ENCODE measurements at places on chromosomes 3 and 15.
A peak's percentile ranks its signal among the peaks of the same experiment; 100 is the strongest.

GRCh38 chr3:61876797-61877196, 315.4 kb downstream of the PTPRG start:
- no peak for DNase-seq

- no peak for DNase-seq
Measured at GRCh38 chr3:45034612-45035252, 8.6 kb downstream of the CLEC3B start.

DNA sequence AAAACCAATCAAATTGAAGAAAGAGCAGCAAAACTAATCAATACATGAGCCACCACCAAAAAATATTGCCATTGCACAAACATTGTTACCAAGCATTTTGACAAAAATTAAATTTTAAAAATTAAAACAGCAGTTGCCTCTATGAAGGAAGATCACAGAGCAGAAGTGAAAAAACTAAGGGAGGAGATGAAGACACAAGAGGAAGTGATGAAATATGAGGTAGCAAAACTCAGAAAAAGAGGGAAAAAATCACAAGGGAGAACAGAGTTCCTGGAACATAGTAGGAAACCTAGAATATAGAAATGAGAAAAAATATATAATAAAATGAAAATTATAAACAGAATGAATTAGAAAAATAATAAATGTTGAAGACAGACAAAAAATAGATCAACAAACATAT, 7.3 kb upstream of the SERPINI2 start:
- DNase-seq: no peak

DNA sequence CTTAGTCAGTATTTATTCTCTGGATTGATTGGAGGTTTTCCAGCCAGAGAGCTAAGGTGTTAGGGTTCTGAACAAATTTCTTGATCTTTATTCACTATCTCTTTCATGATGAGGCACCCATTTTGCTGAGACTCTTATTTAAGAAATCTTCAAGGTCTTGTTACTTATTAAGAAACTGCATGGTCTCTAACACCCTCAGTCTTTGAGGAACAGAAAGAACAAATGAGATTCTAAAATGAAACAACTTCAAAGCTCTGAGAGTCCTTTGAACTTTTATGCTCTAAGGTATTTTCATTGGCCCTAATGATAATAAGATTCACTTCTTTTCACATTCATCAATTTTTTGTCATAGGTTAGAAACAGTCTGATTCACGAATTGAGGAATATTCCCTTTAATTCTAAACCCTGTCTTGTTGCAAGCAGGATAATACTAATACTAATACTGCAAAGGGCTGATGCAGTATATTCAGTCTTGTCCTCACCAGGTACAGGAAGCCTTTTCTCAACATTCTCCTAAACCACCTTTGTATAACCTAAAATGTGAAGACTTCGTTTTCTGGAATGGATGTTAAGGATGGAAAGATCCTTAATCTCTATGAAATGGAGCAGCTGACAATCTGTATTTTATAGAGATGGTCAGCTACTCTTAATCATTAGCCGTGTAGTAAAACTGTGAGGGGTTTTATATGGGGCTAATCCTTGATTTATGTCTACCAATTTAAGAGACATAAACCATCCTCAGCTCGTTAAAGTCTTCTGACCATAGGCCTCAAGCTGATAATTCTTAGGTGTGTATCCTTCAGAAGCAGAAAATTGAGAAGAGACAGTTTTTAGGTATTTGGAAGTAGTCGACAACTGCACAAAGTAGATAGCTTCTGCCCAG, 198.3 kb downstream of the OTOL1 start:
- no peak for DNase-seq

GRCh38 chr15:73709686-73710085, 25.5 kb downstream of the CD276 start:
- no peak for DNase-seq

DNA sequence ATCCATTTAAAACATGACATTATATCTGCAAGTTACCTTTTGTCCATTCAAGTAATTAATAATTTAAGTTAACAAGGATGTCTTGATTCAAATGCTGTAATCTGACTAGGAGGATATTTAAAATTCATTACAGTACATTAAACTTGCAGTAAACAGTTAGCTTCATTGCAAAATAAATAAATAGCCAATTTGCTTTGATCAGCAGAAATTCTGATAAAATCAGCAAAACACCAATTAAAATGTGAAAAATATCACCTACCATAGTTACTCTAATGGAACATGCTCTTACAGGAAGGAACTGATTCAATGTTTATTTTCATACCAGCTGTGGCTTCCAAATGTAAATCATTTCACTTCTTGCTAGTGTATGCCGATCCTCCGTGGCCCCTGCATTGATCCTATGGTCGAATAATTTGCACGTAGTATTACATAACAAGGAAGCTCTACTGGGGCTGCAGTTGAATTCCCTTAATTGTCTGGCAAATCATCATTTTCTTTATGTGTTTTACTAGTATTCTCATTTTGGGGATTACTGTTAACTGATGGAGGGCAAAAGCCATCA, 150.7 kb downstream of the FOXB1 start:
- no peak for DNase-seq

DNA sequence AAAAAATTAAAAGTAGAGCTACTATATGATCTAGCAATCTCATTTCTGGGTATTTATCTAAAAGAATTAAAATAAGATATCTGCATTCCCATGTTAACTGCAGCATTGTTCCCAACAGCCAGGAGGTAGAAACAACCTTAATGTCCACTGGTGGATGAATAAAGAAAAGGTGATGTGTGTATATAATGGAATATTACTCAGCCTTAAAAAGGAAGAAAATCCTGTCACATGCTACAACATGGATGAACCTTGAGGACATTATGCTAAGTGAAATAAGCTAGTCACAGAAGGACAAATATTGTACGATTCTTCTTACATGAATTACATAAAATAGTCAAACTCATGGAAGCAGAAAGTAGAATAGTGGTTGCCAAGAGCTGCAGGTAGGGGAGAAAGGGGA, 119.4 kb upstream of the BHLHE40 start:
- DNase-seq: no peak

GRCh38 chr3:11950576-11950975, 53.6 kb upstream of the SYN2 start:
- DNase-seq: peak; percentile 26

GRCh38 chr3:71786217-71786549, 1.2 kb upstream of the PROK2 start:
- DNase-seq: no peak

GRCh38 chr3:189282741-189283140, 111.0 kb downstream of the TPRG1 start:
- DNase-seq: peak; percentile 80

- DNase-seq: no peak
Measured at GRCh38 chr3:53709256-53709655, 137.0 kb downstream of the CHDH start.

DNA sequence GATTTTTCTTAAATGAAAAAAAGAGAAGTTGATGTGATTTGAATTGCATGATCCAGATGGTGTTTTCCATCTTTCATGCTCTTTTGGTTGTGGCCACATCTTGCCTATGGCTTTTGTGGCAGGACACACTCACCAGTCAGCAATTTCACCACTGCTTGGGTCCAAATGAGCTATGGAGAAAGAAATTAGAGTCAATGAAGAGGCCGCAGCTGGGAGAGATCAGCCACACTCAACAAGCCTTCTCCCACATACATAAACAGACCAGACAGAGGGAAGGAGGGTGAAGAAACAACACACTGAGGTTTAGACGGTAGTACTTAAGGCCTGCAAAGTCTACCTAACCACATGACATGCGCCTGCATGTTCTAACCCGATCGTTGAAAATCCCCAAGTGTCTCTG, 110.7 kb upstream of the CDIN1 start:
- DNase-seq: peak; percentile 91

GRCh38 chr15:57171426-57171825, 204.9 kb upstream of the CGNL1 start:
- DNase-seq: peak; percentile 37

DNA sequence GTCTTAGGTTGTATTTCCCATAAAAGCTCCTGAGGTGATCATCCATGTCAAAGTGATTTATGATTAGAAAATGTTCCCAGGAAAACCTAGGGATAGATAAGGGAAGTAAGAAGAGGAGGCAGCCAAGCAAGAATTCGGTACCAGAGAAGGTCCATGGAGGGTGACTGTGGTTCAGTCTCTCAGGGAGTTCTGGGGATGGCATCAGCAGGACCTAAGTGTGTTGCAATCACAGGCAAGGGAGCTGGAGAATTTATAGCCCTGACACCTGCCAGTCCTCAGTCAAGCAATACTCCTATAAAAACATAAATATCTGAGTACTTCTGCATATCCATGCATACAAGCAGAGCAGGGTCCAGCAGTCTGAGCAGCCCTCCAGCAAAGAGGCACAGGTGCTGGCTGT, 95.6 kb upstream of the TOPAZ1 start:
- DNase-seq: no peak

DNA sequence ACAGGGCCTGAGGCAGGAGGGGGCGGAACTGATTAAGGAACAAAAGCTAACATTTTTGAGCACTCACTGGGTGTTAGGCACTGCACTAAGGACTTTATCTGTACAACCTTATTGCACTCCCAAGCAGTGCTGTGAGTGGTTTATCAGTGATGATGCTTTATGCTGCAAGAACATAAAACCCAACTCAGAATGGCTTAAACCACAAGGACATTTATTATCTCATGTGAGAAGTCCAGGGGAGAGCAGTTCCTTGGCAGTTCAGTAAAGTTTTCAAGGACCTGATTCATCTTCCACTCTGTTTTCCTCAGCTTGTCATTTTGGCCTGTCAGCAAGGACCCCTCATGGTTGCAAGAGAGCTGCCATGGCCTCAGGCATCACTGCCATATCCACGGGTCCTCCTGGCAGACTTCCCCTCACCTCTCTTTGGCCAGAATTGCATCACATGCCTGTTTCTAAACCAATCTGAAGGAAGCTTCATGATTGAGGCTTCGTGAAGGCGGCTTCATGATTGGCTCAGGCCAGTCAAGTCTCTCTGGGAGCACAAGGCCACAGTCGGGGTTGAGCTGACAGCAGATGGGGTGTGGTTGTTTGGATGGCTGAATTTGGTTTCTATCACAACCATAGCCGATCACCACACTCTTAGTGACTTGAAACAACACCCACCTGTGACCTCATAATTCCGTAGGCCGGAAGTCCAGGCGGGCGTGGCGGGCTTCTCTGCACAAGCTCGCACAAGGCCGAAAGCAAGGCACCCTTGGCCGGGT, 15.8 kb downstream of the EFCC1 start:
- DNase-seq: no peak

DNA sequence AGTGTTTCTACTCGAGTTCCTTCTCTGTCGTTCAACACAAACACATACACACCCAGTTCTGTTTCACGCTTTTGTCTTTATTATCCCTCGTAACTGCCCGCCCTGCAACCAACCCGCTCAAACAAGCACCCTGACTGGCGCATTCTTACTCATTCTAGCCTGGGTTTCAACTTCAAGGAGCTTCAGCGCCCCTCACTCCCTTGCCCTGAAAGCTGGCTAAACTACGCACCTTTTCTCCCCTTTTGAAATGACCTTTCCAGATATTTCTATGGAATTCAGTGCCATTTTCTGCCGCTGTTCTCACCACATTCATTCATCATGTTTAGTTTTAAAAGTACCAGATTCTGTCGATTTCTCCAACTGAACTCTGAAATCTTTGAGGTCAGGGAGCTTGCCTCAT, 653 bp upstream of the MFSD1 start:
- peak; percentile 77 for DNase-seq

GRCh38 chr3:70392227-70392626, 79.8 kb upstream of the MDFIC2 start:
- DNase-seq: no peak

DNA sequence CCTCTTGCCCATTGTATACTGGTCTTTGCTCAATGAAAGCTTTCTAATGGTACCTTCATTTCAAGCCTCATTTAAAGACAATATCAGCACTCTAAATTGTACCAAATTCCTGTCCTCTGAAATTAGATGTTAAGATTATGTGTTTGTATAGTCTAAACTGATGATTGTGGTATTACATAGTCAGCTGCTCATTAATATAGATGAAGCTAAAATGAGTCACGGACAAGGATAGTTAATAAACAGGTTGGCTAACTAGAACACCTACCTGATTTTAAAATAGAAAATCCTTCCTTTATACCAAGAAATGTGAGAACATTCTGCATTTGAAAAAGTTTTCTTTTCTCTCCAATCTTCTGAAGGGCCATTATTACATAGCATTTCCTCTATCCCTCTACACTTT, 2.9 kb downstream of the PRKCI start:
- DNase-seq: peak; percentile 46

DNA sequence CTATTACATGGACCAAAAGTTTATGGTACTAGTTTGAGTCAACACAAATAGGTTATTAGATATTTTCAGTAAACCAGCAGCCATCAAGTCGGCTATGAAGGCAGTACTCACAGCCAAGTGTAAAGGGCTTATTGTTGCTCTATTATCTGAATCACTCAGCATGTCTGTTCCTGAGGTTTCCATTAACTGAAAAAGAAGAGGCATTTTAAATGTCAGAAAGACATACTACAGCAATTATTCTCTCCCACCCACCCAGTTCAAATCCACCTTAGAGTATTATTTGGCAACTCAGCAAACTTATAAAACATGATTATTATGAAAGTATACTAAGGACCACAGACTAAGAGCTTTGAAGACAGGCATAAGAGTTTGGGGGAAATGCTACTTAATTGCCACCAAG, 93.1 kb downstream of the BTD start:
- no peak for DNase-seq

DNA sequence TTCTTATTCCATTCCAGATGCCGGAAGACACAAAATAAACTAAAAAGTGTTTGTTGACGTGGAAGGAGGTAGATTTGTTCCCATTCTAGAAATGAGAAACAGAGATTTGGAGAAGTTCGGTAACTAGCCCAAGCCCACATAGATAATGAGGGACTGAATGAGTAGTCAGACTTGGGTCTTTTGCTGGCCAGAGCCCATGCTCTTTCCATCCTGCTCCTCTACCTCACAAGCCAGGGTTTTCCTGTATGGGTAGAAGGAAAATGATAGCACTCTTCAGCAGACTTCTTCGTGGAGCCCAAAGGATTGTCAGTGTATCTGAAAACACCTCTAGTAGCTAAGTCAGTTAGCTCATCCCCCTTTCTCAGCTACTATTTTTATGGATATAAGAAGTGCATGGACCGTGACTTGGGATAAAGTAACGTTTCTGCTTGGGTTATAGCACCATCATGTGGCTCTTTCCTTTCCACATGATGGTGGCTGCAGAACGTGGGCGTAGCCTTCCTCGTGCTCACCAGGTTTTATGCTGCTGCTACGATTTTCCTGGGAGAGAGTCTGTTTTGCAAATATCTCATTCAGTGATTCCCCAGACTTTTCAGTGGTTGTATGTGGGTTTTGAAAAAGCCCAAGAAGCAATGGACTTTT, 84.6 kb downstream of the DGKG start:
- peak; percentile 70 for DNase-seq

GRCh38 chr3:152444029-152444641, 175.4 kb downstream of the MBNL1 start:
- DNase-seq: peak; percentile 64
